NCI-H2171 treated with DMSO at 0.1 percent for 48 hours (cell line): ENCODE measurements at places on chromosomes 3 and 15.

- DNase-seq, result no peak
These were observed 58.5 kb downstream of the MBNL1 start for GRCh38 chr3:152327203-152327602.

- no peak for DNase-seq
These were observed 5.7 kb downstream of the CCDC32 start for GRCh38 chr15:40558952-40559742.

DNA sequence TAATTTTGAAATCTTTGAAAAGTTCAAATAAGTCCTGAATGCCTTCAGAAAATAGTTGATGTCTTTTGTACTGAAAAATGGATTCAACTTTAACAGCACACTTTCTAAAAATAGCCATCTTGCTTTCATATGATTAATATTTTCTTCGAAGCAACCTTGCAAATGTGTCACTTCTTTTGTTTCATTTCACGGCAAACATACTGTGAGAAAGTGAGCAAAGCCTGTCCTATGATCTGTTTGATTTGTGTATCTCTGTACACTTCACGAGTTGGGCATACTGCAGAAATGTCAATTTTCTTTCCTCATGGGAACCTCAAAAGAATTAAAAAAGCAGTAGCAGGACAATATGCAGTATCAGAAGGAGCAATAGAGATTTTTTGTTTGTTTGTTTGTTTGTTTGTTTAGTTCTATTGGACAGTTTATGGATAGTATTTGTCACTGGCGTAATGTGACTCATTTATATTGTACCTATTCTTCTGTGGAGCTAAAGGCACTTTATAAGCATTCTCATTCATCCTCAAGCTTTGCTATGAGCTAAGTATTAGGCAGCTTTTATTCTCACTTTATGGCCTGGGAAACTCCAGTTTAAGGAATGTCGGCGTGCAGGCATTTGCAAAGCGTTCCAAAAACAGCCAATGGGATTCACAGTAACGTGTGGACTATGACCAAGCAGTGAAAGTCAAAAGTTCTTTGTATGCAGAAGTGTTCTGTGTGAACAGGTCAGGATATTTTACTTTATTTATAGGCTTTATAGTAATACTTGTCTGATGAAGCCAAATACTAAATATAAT lies 572.0 kb downstream of the NAALADL2 start:
- no peak for DNase-seq

DNA sequence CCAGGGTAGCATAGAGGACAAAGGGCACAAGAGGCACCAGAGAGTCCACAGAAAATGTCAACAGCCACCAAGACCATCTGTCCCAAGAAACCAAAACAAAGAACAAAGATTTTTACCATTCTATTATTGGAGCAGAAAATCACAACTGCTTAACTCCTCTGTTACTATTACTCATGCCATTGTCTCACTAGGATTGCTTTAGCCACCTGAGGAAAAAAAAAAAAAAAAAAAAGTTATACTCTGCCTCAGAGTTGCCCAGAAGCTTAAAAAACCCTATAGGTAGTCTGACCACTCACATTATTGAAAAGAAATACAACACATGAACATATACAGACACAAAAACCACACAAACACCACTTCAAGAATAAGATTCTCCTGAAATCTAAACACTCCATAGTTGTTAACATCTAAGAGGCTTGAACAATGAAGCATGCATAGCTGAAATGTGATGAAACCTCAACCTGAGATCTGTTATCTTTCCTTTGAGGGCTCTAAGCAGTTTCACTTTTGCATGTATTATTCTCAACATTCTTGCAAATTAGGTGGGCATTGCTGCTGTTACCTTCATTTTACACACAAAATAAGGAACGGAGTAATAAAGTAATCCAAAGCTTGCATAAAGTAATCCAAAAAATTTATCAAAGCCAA lies 85.4 kb downstream of the IGSF11 start:
- peak; percentile 28 for DNase-seq

DNA sequence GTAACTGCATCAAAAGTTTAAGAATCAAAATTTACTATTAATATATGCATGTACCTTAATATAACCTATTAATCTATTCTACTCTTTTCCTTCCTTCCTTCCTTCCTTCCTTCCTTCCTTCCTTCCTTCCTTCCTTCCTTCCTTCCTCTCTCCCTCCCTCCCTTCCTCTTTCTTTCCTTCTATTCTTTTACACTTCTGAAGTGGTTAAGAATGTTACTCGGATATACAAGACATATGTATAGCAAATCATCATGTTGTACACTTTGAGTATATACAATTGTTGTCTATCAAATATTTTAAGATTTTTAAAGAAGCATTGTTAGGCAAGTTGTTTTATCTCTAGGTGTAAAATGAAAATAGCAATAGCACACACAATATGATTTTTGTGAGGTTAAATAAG lies 713.1 kb upstream of the NAALADL2 start:
- no peak for DNase-seq

DNA sequence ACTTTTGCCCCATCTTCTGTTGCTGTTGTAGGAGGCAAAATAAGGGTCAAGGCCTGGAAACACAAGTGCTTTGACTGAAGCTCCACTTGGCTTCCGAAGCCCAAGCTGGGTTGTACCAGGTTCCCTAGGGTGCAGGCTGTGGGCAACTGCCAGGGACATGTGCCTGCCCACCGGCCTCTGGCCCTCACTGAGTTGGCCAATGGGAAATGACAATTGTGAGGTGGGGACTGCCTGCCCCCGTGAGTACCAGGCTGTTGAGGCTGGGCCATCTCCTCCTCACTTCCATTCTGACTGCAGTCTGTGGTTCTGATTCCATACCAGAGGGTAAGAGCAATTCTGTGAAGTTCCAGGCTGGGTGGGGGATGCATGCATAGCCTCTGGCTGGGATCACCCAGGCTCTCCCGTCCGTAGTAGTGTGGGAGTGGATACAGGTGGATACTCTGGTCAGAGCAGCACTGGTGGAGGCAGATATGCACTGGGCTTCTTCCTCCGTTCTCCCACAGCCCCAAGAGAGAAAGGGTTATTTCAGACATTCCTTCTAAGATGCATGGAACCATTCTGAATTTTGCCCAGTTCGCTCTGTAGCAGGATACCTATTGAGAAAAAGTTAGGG lies at the start of gene ADIPOQ:
TSS of gene ADIPOQ (plus strand) at position 285 of the 613 bp plus-strand sequence. CDS start 10,349 bp downstream, outside the sequence.
- no peak for DNase-seq

DNA sequence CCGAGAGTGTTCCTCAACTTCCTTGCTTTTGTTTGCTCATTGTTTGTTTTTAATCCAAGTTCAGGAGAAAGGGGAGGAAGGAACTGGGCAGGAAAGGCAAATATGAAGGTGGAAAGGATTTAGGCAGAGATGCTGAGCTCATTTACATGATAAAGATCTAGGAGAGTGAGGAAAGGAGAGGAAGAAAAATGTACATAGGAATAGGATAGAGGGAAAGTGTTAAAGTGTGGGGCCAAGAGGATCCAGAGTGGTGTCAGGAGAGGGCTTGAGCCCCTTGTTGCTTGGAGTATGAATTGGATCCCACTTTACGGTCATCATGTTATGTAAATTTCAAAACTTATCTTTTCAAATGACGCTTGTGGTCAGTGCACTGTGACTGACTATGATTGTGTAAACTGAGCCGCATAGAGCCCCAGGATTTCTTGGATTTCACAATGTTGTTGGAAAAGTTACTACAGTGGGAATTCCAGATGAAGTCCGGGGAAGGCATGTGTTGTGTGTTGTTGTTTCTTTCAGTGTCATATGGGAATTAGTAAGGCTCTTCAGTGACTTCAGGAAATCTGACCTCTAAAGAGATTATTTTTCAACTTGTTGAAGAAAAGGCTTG lies 15.0 kb upstream of the PLD1 start:
- no peak for DNase-seq

GRCh38 chr15:75181780-75182179 lies 19.9 kb upstream of the C15orf39 start:
- DNase-seq, result no peak

GRCh38 chr15:61687651-61688050 lies 372.6 kb downstream of the VPS13C start:
- no peak for DNase-seq

DNA sequence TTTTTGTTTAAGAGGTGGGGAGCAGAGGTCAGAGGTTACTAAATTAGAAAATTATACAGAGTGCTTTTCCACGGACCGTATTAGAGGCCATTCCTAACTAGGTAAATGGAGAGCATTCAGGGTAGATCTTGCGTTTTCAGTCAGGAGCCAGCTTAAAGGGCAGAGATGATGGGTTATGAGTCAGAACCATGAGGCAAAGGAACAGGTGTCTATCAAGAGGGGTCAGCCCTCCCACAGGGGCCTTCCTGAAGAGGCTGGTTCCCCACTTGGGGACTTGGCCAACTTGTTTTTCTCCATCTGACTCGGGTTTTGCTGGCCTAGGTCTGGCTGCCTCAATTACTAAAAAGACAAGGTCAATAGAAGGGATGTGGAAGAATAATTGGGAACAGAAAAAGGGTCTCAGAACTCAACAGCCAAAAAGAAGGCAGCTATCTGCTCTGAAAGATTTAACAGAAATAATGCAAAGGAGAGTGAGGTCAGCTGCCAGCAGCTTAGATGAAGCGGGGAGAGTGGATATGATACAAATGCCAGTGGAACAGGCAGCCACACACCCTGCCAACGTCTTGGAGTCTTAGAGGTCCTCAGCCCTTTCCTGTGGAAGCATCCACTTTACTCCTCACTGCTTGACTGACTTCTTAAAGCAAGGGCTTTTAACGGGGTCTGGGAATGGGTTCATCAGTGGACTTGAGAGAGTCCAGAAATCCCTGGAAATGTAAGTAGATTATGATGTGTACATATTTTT lies 17.6 kb downstream of the MTMR14 start:
- no peak for DNase-seq

- no peak for DNase-seq
These were observed 668 bp downstream of the MRAS start for GRCh38 chr3:138348754-138349739.

GRCh38 chr15:56471440-56472069 lies 6.6 kb upstream of the MNS1 start:
- DNase-seq, result no peak

DNA sequence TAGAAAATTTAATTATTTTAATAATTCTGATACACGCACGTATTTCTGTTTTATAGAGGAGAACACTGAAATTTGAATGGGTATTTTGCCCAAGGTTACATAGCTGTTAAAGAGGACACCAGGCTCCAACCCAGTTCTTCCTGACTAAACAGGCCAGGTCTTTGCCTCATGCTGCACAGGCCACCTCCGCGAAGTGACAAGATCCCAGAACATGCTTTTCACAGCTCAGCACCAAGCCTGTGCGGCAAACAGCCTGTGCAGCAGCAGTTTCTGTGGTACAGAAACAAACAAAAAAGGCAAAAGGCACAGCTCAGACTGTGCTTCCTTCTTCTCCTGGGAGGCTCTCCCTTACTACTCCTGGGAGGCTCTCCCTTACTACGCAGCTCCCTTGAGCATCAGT lies 6.5 kb downstream of the FOXL2 start:
- no peak for DNase-seq

DNA sequence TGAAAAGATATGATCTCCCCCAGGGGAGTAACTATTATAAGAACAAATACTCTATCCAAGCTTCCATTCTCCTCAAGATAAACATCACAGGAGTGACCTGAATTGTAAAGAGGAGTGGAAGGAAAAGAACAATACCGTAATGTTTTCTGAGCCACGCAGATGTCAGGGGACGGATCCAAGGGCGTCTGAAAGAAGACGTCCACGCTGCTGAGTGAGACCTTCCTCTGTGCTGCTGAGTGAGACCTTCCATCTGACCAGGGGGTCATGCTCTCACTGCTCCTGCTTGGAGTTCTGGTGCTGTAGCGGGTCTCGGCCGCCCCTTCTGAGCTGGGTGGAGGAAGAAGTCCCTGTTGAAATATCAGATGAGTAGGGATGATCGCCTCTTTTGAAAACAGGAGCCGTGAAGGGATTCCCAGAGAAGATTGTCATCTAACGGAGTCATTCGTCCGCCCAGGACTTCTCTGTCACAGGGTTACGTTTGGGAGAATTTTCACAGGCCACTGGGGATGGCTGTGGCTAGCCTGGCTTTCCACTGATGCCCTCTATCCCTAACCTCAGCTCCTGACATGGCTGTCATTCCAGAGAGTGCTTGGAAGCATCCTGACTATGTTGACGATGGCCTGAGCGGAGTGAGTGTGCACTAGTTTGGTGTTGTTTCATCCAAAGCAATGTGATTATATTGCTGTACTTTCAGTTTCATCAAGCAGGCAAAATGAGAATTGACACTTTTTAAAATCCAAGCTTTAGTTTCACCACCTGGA lies 184.9 kb downstream of the APBA2 start:
- no peak for DNase-seq

DNA sequence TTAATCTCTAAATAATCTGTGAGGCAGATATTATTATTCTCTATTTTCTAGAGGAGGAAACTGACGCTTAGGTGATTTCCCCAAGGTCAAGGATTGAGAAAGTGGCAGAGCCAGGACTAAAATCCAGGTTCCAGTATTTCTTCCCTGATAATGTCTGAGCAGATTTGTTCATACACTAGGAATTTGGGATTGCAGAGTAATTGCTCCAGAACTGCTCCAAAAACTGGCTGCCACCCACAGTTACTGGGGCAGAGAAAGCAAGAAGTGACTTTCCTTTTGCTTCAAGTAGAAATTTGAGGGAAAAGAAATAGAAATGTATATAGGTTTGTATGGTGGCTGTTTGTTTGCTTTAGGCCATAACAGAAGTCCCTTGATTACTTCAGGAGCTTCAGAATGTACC lies 60.6 kb downstream of the SLC12A8 start:
- no peak for DNase-seq

DNA sequence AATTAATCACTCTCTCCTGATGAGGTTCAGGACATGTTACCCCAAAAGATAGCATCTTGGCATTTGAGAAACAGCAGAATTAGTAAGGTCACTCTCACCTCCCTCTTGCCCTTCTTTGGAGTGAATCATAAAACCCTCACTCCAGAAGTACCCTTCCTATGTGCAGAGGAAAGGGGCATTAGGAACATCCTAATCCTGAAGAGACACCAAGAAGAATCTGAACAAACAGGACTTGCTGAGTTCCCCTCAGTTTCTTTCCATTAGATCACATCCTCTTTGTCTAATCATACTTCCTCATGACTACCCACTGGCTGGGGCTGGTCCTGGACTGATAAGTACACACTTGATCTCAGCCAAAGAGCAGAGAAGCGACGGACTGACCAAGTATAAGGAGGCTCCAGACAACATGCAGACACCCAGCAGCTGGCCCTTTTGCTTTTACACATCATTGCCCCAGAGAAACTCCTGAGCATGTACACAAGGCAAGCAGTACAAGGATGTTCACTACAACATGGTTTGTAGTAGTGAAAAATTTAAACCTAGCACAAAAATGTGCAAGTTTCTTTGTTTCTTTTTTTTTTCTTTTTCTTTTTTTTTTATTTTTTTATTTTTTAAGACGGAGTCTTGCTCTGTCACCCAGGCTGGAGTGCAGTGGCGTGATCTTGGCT lies 15.0 kb upstream of the TM6SF1 start:
- DNase-seq, result no peak

GRCh38 chr3:159910991-159911663 lies 77.5 kb upstream of the IL12A start:
- DNase-seq, result no peak

GRCh38 chr3:126672741-126673140 lies 17.8 kb upstream of the TXNRD3 start:
- DNase-seq, result peak; percentile 50

DNA sequence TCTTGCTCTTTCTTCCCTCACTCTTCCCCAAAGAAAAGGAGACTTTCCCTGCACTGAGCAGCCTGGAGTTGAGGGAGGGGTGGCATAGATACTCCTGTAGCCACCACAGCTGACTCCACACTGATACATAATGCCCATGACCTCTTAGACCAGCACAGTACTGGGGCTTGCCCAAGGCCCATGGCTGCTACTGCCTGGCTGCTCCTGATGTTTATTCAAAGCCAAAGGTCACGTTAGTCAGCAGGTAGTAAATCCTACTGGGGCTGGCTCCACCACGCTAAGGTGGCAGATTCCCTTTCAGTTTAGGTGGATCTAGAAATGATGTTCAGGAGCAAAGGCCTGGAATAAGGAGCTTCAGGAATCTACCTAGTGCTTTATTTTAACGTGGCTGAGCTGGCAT lies 212.7 kb downstream of the C3orf38 start:
- DNase-seq, result no peak
